ENCODE measurements at places on chromosomes 1 and 21.

GRCh38 chr1:205077158-205077933 is 6.9 kb downstream of the TMEM81 start:
- no peak for DNase-seq

- no peak for DNase-seq
Measured at GRCh38 chr21:23217597-23217996, 2219.4 kb downstream of the NCAM2 start.

GRCh38 chr1:172955161-172955815 is 95.5 kb downstream of the TNFSF18 start:
- no peak for DNase-seq

DNA sequence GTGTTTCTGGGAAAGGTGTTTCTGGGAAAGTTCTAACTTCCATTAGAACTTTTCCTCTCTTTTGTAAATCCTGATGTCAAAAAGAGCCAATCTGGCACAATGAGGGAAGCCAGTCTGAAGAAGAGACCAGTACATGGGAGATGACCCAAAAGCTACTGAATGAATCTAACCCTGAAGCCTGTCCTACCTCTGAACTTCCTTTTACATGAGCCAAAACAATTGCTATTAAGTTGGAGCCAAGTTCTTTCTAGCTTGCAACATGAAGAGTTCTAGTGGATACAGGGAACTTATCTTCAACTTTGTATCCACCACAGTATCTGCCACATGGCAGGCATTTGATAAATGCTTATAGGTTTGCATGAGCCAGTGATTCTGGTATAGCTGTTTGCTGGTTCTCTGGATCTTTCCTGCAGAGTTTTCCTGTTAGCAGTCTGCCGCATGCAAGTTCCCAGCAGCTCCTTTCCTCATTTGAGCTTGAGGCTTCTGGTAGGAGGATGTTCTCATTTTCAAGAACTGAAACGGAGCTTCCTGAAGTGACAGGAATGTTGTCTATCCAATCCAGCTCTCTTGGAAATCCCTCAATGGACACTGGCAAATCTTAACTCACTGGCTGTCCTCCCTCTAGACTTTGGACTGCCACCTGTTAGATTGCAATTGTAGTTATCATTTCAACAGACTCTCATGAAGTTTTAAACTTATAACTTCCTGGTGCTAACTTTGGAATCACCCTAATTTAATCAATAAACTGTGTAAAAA is 73.1 kb upstream of the LPGAT1 start:
- no peak for DNase-seq

DNA sequence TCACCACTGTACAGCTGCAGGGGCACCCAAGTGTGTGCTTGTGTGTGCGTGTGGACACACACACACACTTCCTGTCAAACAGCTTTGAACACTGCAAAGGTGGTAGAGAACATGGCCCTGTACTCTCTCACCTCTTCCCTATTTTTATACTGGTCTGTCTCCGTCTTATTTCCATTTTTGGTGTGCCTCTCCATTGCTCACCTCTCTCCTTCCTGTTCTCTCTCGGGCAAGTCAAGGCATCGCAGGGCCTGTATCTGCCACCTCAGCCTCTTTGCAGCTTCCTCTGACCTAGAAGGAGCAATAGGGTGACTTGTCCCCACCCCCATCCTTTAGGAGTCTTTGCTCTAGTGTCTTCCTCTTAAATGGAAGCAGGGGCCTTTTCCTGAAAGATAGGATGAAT is 2.2 kb downstream of the SMCP start:
- no peak for DNase-seq

DNA sequence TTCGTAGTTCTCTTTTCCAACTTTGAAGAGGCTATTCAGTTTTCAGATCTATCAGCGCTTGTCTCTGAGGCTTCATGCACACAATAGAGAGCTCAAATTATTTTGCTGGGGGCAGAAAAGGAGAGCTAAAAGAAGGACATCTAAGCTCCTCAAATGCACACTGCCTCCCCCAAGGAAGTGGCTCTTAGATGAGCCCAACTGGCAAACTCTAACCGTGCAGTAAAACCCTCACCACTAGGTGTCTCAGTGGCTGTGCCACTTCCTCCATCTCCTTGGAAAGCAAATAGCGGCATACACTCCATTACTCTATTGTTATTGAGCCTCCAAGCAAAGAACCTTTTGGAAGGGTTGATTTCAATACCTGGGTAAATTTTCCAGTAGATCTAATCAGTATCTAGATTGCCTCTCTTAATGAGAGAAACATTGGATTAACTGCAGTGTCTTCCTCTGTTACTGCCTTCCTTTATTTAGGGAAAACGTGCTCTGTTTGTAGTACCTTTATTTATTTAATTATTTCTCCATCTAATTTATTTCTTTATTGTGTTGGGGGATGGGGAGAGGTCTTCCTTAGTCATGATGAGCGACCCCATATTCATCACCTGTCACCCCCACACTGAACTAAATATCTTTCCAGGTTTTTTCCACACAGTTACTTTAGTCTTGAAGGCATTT is 9.2 kb upstream of the SFPQ start:
- peak; percentile 78 for DNase-seq

- DNase-seq, result no peak
Measured at GRCh38 chr1:169733924-169734323, at the start of gene SELE. TSS of gene SELE (minus strand) at chr1:169734079. CDS start at chr1:169733612, 467 bp downstream.

GRCh38 chr21:26967062-26967913 is at the start of gene ADAMTS5:
TSS of gene ADAMTS5 (minus strand) at chr21:26967088. CDS start at chr21:26966391, 697 bp downstream.
- no peak for DNase-seq

GRCh38 chr1:221815660-221816059 is 73.8 kb upstream of the DUSP10 start:
- no peak for DNase-seq

- DNase-seq, result no peak
Measured at GRCh38 chr1:159989581-159989980, 35.5 kb upstream of the SLAMF9 start.

GRCh38 chr1:151158751-151159251 is 2.4 kb downstream of the TNFAIP8L2 start:
- DNase-seq, result no peak

DNA sequence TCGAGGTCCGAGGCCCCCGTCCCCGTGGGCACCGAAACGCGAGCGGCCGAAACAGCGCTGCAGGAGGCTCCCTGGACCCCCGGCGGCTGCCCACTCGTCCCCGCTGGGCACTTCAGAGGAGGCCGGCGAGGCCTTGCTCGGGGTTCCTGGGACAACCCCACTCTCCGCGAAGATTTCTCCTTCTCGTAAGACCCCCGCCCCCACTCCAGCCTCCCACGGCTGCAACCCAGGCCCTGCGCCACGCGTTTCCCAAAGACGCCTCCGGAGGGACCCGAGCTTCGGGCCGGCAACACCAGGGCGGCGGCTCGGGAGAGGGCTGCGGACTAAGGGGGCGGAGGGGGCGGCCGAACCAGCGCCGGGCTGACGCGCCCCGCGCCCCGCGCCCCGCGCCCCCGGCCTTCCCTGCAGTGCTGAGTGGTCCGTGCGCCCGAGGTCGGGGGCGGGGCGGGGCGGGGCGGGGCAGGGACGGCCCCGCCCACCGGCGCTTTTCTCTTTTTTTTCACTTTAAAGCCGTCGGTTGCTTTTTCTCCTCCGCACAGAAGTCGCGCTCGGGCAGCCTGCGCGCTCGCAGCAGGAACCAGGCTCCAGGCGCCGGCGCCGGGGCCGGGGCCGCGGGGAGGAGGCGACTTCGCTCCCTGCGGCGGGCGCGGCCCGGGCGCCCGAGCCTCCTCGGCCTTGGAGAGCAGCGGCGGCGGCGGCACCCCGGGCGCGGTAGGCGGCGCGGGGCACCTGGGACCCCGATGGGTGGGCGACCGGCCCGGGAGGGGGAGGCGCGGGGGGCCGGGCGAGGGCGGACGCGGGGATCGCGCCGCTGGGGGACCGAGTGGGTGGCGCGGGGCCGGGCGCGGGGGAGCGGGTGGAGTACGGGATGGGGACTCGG is at the start of gene SPSB1:
Gene SPSB1 (plus strand): TSS at position 534 of the 880 bp plus-strand sequence. CDS start 62,998 bp downstream, outside the sequence.
- peak; percentile 78 for DNase-seq

DNA sequence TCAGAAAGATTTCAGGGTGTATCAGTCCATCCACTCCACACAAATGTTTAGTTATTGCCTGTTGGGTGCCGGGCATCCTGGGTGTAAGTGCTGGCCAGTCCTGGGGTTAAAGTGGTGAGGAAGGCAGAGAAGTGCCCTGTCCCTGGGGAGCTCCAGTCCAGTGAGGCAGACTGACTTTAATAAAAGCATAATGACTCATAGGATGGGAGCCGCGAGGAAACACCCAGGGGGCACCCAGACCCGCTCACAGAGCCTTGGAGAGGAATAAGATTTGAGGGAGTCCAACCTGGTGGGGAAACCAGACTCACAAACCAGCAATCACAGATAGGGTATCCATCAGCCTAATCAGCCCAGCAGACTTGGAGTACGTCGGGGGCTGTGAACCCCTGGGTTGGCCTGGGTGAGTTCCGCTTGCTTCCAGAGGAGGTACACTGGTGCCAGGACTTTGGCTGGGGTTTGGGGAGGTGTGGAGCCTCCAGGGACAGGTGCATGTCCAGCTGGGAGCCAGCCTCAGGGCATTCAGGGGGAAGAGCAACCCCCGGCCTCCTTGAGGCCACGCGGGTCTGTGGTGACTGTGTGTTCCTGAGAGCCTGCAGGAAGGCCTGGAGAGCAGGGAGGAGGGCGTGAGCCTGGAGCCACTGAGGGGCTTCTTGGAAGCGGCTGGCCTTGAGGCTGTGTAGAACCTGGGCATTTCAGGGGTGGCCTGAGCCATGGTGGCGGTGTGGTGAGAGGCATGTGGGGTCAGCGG is 3.7 kb downstream of the PEAR1 start:
- DNase-seq, result peak; percentile 21

- peak; percentile 45 for DNase-seq
Measured at GRCh38 chr1:62209931-62210595, 15.4 kb downstream of the L1TD1 start.

DNA sequence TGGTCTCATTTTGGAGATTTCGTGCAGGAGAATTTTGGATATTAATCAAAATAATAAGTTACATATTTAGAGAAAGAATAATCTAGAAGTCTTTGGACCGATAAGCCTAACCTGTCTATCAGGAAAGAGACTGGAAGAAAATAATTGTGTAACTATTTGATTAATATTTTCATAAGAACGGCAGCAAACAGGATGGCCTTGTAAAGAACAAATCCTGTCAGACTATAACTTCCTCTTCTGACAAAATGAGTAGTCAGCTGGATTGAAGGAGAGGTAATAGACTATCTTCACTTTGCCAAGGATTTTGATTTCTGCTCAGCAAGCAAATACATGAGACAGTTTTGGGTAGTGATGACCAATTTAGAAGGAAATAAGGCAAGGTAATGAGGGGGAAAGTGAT is 12.7 kb upstream of the RYR2 start:
- DNase-seq, result no peak

DNA sequence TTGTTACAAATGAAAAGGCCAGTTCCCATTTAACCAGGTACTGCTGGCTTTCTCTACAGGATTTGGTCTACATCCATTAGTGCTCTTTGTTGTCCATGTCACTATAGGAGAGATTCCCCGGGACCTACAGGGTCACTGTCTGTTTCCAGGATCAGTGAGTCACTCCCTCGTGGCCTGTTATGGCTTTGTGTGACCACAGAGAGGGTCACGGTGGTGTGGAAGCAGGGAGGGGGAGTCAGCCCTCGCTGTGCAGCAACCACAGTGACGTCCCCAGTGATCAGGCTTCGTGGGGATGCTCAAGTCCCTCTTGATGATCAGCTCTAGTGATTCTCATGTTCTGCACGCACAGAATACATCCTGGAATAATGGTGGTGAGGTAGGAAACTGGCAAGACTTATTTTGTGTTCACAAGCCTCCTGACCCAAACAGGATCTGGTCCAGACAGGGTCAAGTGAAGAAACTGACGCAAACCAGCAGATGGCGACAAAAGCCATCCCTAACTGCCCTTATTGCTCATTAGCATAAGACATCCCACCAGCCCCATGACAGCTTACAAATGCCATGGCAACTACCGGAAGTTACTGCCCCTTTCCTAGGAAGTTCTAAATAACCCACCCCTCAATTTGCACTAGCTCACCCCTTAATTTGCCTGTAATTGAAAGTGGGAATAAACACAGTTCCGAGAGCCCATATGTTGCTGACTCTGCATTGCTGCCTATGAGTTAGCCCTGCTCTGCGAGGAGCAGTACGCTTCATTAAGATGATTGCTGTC is 98.5 kb downstream of the DISC1 start:
- no peak for DNase-seq

- DNase-seq, result no peak
Measured at GRCh38 chr1:23905461-23906025, 7.6 kb downstream of the CNR2 start.

DNA sequence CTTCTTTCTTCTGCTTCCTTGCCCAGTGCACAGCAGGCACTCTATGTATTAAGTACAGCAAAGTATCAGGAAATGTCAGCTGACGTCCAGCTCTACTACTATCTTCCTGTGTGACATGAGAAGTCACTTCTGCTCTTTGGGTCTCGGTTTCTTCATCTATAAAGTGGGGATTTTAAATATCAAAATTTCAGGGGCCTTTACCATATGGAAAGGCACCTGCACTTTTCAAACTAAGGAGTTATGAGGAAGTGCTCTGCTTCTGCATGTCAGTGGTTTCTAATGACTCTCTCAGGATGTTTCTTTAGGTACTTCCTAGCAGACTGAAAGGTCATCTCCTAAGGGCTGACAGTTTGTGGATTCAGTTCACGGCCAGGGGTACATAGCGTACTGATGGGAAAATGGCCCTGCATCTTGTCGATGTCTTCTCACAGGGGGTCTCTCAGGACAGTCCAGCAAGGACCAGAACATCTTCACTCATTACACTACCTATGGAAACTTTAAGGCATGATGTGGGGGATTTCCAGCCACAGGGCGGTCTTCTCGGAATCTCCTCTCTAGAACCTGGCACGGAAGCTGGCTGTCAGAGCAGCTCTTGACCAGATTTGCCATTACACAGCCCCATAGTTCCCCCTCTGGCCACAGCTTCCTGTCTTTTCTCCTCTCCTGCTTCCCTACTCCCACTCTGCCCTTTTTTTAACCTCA is 42.0 kb upstream of the MTF1 start:
- no peak for DNase-seq

GRCh38 chr1:111236379-111236778 is 8.9 kb downstream of the CHI3L2 start:
- DNase-seq, result no peak

DNA sequence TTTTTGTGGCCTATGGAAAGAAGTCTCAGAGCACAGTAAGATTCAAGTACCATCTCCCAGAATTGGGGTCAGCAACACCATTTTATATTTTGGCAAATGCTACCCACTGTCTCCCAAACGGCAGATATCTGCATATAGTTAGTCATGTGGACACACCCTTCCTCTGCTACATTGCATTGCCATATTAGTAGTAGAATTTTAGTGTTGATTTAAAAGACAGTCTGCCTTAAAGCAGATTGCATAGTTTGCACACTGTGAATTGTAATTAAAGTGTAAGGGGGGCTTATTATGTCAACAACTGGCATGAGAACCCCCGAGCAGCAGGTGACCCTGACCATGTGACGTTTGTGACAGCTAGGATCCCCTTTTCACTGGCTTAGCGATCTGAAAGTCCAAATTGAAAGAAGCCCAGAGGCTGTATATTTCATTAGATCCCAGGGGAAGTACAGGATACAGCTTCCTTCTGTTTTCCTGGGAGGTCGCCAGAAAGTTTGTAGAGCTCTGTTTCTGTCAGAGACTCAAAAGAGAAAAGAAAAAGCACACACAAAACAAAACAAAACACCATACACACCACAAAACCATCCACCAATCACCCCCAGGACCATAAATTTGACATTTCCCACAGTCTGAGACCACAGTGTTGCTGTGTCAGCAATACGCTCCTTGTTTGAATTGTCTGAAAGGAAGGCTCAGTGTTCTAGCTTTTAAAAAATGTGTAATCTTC is 172.4 kb downstream of the NFIA start:
- no peak for DNase-seq
